ENCODE measurements at places on chromosomes 7 and 10.
A peak's percentile ranks its signal among the peaks of the same experiment; 100 is the strongest.

DNA sequence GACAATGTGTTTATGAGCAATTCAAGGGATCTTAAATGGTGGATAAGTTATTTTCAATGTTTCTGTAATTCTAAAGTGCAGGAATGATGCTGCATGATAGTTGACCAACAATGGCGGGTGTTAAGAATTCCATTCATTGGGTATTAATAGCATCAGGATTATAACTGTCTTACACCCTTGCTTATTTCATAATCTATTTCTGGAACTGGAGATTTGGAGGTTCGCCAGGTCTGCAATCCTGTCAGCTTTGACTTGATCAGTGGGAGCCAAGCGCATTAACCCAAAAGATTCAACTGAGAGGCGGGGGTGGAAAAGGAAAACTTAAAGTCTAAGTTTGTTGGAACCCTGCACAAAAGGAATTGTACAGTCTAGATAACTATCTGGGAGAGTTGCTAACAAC is 114.9 kb upstream of the ZEB1 start:
- no peak for DNase-seq

GRCh38 chr7:105191331-105191730 is 177.3 kb downstream of the KMT2E start:
- no peak for DNase-seq

DNA sequence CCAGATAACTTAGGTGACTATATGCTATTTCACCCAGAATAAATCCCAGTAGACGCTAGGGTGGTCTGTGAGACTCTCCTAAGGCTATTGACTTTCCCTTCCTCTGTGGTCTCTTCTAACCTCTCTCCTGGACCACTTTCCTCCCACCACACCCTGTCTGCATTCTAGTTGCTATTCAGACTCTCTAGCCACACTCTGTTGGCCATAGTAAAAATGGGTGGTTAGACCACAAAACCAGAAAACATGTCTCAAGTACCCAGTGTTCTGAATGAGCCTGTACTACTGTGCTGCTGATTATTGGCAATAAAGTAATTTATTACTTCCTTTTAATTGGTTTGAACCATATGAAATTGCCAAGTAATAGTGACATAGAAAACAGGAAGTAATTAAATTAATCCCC is 240.8 kb downstream of the KIF20B start:
- DNase-seq, result no peak

- DNase-seq, result no peak
Observed at GRCh38 chr7:106365252-106366005, 80.6 kb upstream of the NAMPT start.

DNA sequence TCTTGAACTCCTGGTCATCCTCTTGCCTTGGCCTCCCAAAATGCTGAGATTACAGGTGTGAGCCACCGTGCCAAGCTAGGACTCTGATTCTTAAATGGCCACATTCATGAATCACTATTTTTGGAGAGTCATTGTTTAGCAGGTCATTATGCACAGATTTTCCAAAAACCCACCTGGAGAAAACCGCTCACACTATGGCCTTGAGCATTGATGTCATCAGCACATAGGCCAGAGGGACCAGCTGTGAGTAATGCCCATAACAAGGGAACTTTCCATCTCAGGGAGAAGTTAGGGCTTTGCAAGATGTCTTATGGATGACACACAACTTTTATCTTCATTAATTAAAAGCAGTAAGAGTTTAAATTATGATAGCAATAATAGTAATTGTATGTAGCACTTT is 86.4 kb upstream of the KIF5B start:
- DNase-seq, result no peak

DNA sequence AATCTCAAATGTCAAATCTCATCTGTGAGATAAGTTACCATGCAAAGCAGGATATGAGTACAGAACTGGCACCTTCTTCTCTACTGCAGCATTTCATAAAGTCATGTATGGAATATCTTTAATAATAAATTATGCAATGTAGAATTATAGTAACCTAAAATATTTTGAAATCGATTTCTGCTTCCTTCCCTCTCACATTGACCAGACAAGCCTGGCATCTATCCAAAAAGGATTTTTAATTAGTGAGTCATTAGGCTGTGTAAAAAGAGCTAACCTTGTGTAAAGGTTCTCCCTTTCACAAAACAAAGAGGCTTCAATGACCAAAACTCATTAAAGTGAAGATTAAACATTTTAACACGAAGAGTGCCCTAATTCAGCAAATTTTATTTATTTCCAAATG is 48.8 kb upstream of the EXOC6 start:
- DNase-seq, result no peak

DNA sequence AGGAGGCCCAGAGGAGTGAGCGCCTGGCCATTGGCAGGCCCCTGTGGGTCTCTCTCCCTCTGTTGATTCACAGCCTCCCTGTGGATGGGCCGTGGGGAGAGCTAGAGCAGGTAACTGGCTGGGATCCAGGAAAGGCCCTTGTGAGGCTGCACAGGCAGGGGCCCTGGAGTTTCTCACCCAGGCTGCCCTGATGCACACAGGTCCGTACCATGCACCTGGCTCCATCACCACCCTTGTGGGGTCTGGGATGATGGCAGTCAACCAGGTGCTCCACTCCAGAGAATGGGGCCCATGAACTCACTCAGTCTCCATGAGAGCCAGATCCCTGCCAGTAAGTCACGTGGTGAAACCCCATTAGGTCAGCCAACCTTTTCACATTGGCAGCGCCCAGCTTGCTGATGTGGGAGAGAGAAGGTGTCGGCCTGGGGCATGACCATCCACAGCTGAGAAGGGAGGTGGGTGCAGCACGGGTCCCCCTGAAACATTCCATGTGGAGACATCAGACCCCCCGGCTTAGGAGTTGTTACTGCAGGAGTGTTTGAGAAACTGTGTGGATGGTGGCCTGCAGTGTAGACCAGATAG is 320.8 kb downstream of the ADARB2 start:
- no peak for DNase-seq

GRCh38 chr7:131657881-131658280 is 101.5 kb upstream of the PODXL start:
- DNase-seq, result no peak

GRCh38 chr10:31315453-31315852 is 3.6 kb upstream of the ZEB1 start:
- no peak for DNase-seq

DNA sequence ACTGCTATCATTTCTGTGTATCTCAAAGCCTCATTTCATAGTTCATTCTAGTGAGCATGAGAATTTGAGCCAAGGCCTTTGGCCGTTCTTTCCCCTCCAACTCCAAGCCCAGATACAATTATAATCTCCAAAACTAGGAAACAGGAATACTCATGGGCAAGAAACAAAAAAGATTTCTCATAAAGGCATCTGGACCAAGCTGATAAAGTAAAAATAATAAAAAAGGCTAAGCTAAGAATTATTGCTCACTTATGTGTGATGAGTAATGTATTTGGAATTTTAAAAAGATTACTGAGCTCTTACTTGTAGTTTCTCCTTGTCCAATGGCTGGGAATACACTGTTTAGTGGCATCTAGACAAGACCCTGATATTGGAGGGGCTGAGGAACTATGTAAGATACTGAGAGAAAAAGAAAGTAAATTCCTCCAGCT is 196.4 kb upstream of the POM121L12 start:
- no peak for DNase-seq

- DNase-seq, result no peak
Observed at GRCh38 chr10:33869028-33869427, 534.6 kb upstream of the NRP1 start.

DNA sequence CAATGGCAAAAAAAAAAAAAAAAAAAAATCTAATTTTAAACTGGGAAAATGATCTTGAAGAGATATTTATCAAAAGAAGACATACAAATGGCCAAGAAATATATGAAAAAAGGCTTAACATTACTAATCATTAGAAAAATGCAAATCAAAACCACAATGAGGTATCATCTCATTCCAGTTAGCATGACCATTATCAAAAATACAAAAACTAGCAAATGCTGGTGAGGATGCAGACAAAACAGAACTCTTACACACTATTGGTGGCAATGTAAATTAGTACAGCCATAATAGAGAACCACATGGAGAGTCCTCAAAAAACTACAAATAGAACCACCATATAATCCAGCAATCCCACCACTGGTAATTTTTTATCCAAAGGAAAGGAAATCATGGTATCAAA is 489.6 kb downstream of the TNS3 start:
- DNase-seq, result no peak

- no peak for DNase-seq
Observed at GRCh38 chr7:46566097-46566774, 645.2 kb upstream of the IGFBP3 start.

DNA sequence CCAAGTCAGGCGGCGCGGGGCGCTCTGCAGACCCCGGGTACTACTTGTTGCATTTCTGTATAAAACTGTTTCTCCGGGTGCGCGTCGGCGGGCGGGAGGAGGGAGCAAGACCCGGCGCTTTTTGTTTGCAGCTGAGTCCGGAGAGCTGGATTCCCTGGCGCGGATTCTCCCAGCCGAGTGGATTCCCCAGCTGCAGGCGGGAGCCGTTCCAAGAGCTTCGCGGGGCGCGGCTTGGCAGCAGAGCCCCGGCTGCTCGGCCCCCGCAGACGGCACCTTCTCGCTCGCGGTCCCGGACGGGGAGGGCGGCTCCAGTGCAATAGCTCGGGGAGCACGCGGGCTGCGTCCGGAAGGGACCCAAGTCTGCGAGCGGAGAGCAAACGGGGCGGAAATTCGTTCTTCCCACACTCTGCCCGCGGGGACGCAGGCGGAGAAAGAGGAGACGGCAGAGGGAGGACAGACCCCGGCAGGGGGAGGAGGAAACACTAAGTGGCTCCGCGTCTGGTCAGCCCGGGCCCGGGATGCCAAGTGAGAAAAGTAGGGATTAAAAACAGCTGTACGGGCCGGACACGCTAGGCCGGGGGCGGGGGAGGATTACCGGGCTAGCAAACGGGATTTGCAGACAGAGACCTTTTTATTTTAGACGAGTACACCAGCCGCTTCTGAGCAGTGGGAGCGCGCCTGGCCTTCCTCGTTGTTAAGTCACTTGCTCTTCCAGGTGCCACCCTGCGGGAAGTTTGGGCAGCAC is at the start of gene TRIL:
Gene TRIL (minus strand): TSS at position 96 of the 745 bp plus-strand sequence. CDS start 284 bp downstream, outside the sequence.
- DNase-seq, result peak; percentile 40

DNA sequence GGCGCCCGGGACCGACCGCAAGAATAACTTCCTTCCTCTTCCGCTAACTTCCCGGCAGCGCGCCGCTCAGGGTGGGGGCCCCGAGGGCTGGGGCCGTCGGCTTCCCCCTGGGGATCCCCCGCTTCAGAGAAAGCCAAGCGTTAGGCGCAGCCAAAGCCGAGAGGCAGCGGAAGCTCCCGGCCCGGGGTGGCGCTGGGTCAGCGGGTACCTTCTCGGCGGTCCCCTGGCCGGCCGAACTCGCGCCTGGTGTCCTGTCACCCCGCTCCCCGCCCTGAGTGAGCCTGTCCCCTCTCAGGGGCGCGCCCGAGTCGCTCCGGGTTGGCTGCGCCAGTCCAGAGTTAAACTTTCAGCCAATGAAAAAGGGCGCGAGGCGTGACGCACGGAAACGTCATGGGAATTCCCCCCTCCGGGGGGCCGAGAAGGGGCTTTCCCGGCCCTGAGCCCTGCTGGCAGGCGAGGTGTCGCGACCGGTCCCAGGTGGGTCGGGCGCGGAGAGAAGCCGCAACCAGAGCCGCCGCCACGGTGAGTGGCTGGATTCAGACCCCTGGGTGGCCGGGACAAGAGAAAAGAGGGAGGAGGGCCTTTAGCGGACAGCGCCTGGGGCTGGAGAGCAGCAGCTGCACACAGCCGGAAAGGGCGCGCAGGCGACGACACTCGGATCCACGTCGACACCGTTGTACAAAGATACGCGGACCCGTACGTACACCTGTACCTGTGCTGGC is 1.3 kb upstream of the NFKB2 start:
- peak; percentile 50 for DNase-seq

GRCh38 chr7:116496653-116497052 is 2.9 kb upstream of the CAV2 start:
- DNase-seq, result no peak

DNA sequence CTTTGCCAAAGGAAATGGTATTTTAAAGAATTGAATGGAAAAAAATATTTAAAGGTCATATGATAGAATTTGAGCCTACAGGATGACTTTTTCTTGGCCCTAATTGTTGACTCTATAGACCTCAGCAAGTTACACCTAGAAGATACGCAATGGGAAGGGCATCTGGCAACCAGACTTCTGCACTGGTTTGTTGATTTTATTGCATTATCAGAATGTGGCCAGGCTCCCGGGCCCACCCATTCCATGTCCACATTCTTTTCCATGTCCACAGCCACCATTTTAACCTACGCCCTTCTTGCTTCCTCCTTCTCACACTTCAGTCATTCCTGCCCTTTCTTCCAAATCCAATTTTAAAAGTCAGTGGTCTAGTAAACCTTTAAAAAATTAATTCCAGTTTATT is 738.4 kb downstream of the SUGCT start:
- no peak for DNase-seq

DNA sequence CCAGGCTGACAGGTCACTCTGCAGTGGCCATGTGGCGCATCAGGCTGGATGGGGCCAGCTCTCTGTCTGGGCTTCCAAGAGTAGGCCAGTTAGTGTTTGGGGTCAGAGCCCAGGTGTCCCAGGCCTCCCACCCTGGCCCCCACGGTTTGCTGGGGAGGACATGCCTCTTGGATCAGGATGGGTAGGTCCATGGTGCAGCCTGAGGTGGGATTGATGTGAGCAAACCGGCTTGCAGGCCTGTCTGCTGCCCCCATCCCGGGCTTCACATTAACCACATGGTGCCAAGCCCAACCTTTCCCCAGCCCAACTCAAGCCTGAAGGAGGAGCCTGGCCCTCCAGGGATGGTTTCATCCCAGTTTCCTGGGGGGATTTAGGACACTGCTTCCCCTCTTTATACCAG is 39.2 kb downstream of the LDB3 start:
- DNase-seq, result no peak

GRCh38 chr7:55030314-55030713 is 11.5 kb downstream of the EGFR start:
- no peak for DNase-seq

- no peak for DNase-seq
Observed at GRCh38 chr10:86030312-86030711, 336.3 kb downstream of the GRID1 start.

- peak; percentile 57 for DNase-seq
Observed at GRCh38 chr7:47435889-47436312, 146.0 kb downstream of the TNS3 start.

- no peak for DNase-seq
Observed at GRCh38 chr10:52029628-52030027, 284.5 kb upstream of the DKK1 start.

- DNase-seq, result no peak
Observed at GRCh38 chr7:27782849-27783248, 42.9 kb downstream of the TAX1BP1 start.

- no peak for DNase-seq
Observed at GRCh38 chr10:112778579-112778978, 171.5 kb upstream of the TCF7L2 start.

DNA sequence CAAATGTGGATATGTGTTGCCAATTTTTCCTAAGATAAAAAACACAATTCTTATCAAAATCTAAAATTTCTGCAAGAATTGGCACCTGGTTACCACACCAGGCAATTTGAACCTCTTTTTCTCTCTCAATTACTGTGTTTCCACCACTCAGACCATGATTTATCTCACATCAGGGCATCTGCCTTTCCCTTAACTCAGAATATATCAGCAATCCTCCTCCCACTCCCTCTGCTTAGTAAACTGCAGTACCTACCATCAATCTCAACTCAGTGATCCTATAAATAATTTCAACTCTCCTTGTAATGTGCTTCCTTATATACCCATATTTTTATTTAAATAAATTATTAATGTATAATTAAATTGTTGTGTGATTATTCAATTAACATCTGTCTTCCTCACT is 212.3 kb upstream of the PCDH15 start:
- DNase-seq, result no peak

GRCh38 chr7:13988065-13988464 is 1.4 kb downstream of the ETV1 start:
- no peak for DNase-seq
